ENCODE measurements at places on chromosomes 6 and 20.

DNA sequence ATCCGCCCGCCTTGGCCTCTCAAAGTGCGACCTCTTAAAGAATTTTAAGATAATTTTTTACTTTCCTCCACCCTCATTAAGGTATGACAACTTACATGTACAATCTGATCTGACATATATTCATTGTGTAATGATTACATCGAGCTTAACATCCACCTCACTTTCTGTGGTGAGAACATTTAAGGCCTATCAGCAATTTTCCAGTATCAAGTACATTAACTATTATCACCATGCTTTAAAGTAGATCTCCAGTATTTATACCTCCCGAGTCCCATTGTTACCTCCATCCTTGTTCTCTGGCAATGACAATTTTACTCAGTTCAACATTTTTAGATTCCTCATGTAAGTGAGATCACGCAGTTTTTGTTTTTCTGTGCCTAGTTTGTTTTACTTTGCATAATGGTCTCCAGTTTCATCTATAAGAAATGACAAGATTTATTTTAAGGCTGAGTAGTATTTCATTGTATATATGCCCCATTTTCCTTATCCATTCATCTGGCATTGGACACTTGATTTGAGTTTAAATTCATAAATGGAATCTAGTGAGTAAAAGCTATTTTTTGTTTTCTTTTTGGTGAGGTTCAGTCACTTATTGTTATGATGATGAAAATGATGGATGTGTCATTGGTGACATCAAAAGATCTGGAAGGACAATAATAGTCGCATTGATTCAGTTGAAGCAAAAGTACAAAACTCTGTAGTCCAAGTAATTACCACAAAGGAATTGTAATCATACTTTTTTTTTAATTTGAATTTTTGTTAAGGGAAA, 87.0 kb downstream of the OR2B2 start:
- DNase-seq, result peak; percentile 35

GRCh38 chr6:165487347-165487746, 175.7 kb downstream of the PDE10A start:
- DNase-seq, result no peak

GRCh38 chr6:4907602-4908001, 96.2 kb downstream of the RPP40 start:
- DNase-seq, result no peak

DNA sequence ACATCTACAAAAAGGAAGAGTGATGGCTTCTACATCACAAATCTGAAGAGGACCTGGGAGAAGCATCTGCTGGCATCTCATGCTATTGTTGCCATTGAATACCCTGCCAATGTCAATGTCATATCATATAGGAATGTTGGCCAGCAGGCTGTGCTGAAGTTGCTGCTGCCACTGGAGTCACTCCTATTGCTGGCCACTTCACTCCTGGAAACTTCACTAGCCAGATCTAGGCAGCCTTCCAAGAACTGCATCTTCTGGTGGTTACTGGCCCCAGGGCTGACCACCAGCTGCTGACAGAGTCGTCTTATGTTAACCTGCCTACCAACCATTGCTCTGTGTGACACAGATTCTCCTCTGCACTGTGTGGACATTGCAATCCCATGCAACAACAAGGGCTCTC, 111.8 kb downstream of the PERP start:
- peak; percentile 8 for DNase-seq

GRCh38 chr6:12832226-12832735, 115.7 kb downstream of the PHACTR1 start:
- DNase-seq, result no peak

Data from EL (cell line).